Activated B cell treated with CpG ODN at 0.5 μM for 24 hours (primary cell): ENCODE measurements at places on chromosomes 12 and 14. TPM values are rescaled to one million over a fixed set of nuclear protein-coding genes. Genes with fewer than 3 reads are reported as not detected.

Gene CLEC4D
- total RNA-seq = not detected in 2 replicates

Gene NFATC4
- total RNA-seq = 9.4 and 11.2 TPM in 2 replicates

Gene CLEC7A
- total RNA-seq = 0.09 and 0.10 TPM in 2 replicates

Gene NRDE2
- total RNA-seq = 35.3 and 37.1 TPM in 2 replicates

Gene CLEC4C
- 0.44 TPM in 1 of 2 replicates, not detected in the other for total RNA-seq

Gene IGF1
- total RNA-seq = 0.27 TPM in 1 of 2 replicates, not detected in the other

Gene CEP83
- total RNA-seq = 25.0 and 36.9 TPM in 2 replicates

Gene KIF26A
- not detected in 2 replicates for total RNA-seq

Gene KCTD10
- total RNA-seq = 32.7 and 38.7 TPM in 2 replicates

Gene RPL10L
- not detected in 2 replicates for total RNA-seq

Gene EPYC
- total RNA-seq = not detected in 2 replicates

Gene MORN3
- 0.20 and 0.42 TPM in 2 replicates for total RNA-seq

Gene NTF3
- not detected in 2 replicates for total RNA-seq

Gene RBM25
- total RNA-seq = 114 and 123 TPM in 2 replicates

Gene PYGL
- total RNA-seq = 0.32 TPM in 1 of 2 replicates, not detected in the other

Gene TAPBPL
- 52.5 and 64.0 TPM in 2 replicates for total RNA-seq

Gene SIX4
- total RNA-seq = not detected in 2 replicates

Gene GYS2
- not detected in 2 replicates for total RNA-seq

Gene KRT3
- total RNA-seq = not detected in 2 replicates

Gene ADSS1
- 0.18 and 0.39 TPM in 2 replicates for total RNA-seq

Gene CAPZA3
- not detected in 2 replicates for total RNA-seq

Gene RNASE7
- total RNA-seq = not detected in 2 replicates

Gene EID3
- total RNA-seq = 6.2 TPM in 2 replicates

Gene FBXO34
- 19.7 and 20.4 TPM in 2 replicates for total RNA-seq

Gene DEPDC4
- 0.49 and 0.81 TPM in 2 replicates for total RNA-seq

Gene GZMB
- 2.3 and 2.9 TPM in 2 replicates for total RNA-seq

Gene KRT6C
- not detected in 2 replicates for total RNA-seq
